ENCODE measurements at places on chromosomes 2 and 18.

DNA sequence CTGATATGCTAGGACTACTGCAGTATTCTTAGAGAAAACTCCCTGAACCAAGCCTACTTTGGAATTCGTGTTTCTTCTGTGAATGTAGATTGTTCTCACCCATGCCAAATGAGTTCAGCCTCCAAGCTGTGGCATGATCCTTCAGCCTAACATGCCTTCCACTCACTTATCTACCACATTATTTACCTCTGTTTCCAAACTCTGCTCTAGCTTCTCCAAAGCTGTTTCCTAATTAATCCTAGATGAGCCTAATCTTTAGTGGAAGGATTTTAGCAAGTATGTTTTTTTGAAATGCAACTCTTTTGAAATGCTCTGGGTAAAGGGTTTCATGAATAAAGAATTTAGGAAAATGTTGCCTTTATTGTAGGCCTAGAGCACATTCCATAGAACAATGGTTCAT lies 152.9 kb upstream of the MMADHC start:
- DNase-seq: no peak

DNA sequence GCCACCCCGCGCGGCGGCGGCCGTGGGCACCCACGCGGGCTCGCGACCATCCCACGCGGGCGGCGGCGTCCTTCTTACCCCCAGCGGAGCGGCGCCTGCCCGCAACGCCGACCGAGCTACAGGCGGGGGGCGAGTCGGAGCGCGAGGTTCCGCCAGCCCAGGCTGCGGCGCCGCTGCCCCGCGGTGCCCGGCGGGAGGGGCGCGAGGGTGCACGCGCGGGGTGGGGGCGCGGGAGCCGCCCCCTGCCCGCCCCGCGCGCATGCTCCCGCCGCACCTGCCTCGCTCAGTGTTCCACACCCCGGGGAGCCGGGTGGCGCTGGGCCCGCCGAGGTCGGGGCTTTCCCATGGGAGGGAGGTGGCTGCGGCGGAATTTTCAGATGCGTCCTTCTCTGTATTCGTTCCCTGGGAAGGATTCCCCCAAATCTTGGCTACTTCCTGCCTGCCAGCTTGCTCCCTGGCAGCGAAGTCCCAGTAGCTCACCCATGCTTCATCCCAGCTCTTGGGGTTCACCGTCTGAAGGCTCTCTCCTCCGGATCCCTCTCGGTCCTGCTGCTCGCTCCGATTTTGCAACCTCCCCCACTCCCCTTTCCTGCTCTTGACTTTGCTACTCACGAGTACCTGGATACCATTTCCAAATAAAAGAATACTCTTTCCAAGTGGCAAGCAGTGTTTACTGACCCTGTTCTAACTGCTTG lies at the start of gene L3MBTL4:
Gene L3MBTL4 (minus strand): TSS at position 189 of the 695 bp plus-strand sequence. CDS start 103,286 bp downstream, outside the sequence.
- no peak for DNase-seq

DNA sequence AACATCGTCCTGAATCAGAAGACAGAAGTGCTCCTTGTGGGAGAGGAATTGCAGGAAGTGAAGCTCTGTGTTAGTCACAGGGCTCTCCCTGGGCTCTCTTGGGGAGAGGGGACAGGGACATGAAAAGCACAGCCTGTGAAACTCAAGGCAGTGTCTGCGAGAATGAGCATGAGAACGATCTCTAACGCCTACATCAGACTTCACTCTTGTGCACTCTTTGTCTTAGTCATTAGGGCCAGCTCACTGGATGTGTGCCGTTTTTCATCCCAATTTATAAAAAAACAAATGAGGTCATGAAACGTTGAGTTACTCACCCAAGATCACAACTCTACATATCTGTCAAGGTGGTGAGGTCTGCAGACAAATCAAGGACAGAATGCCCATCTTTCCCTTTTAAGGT lies 27.0 kb upstream of the TWIST2 start:
- no peak for DNase-seq

DNA sequence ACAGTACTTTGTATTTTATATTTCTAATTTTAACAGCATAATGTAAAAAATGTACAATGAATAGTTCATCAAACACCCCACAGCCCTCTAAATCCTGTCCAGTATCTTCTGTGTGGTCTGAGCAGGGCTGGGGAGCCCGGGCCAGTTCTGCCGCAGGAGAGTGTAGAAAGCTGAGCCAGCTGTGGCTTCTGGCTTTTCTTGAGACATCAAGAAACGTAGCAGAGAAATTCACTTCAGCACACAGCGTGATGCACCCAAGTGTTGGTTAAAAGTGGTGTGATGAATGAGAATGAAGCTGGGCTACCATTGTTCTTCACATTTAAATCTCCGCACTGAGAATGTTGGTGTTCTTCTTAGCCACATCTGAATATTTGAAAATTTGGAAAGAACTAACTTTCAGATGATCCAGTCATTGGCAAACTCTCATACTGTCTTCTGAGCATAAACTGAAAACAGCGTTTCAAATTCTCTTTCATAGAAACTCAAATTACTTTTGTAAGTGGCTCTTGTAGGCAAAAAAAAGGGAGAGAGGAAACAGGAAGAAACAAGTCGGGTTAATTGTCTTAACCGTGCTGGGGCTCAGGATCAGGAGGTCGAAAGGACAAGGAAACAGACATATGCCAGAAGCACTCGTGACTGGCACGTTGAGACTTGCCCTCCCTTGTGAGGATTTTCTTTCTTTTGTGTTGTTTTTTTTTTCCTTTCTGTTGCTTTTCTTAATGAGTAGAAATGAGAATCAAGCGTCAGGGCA lies 23.4 kb upstream of the TMEM87B start:
- DNase-seq: no peak

DNA sequence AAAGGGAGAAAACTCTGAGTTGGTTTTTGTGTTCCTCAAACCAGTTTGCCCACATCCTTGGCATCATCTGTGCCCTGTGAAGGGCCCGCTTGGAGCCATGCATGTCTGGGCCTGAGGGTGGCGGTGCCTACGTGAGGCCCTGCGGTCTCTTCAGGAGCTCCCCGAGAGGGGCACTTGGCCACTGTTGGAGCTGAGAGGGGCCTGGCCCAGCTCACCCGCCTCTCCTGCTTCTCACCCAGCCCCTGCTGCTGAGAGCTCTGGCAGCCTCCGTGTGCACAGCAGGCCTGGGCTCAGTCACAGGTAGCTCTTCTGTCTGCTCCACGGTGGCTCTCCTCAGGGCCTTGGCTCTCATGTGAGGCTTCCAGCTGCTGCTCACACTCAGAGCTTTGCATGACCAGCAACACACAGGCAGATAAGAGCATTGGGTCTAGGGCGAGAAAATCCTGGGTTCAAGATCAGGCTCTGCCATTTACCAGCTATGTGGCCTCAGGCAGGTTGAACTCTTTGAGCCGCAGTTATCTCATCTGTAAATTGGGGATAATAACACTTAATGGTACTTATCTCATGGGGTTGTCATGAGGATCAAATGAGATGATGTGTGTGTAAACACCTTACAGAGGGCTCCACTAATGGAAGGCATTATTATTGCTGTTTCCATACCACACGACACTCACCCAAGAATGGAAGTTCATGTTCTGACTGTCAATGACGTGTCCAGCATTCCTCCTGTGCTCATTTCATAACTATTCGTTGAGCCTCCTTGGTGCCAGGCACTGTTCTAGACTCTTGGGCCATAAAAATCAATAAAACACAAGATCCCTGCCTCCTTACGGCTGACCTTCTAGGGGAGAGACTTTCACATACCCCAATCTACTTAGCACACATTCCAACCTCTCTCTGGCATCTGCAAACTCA lies 41.6 kb upstream of the PLB1 start:
- no peak for DNase-seq

GRCh38 chr18:36023336-36023735 lies 44.0 kb downstream of the RPRD1A start:
- DNase-seq: no peak

DNA sequence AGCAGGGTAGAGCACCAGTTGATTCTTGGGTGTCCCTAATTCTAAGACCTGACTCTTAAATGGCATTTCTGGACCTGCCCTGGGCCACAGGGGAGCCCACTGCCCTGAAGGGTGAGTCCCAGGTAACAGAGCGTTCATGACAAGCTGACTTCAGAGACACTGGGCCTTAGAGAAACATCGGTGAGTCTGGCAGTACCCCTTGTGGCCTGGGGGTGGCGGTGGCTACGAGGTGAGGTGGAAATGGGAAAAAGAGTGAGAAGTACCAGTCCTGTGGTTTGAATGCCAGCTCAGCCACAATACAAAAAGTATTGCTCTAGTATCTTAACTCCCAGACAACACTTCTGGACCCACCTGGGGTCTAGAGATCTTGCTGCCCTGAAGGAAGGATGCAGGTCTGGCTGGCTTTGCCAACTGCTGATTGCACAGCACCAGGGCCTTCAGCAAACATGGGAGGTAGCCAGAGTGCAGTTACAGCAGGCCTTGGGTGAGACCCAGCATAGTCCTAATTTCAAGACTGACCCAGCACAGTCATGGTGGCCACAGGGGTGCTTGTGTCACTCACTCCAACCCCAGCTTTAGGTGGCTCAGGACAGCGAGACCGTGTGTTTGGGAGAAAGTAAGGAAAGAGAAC lies 44.5 kb downstream of the USP34 start:
- no peak for DNase-seq

DNA sequence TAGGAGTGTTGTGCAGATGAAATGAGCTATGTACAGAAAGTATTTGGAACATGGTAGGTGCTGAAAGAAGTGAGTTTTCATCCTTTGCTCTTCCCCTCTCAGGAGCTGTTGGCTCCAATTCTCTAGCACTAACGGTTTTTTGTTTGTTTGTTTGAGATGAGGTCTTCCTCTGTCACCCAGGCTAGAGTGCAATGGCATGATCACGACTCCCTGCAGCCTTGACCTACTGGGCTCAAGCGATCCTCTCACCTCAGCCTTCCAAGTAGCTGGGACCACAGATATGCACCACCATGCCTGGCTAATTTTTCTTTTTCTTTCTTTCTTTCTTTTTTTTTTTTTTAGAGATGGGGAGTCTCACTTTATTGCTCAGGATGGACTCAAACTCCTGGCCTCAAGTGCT lies 12.8 kb downstream of the ABCG5 start:
- DNase-seq: no peak

DNA sequence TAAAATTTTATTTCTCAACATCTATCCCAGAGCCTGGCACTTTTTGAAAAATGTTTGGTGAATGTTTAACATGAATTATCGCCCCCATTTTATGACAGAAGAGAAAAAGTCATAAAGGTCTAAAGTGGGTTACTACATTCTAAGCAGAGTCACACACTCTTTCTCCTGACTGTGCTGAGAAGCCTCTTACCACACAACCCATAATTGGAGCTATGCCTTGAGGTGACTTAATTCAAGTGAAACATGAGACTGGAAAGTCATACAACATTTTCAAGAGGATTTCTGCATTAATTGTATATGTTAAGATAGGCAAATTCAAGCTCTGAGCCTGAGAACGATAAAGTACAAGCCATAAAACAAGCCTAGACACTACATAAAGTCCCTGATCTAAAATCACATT lies 3.1 kb upstream of the DSEL start:
- no peak for DNase-seq

GRCh38 chr2:144708626-144709025 lies 188.7 kb upstream of the ZEB2 start:
- DNase-seq: peak; percentile 33

- DNase-seq: no peak
Measured at GRCh38 chr2:15748736-15749323, 157.2 kb downstream of the DDX1 start.

- DNase-seq: no peak
Measured at GRCh38 chr2:127504552-127505430, 21.5 kb downstream of the IWS1 start.

DNA sequence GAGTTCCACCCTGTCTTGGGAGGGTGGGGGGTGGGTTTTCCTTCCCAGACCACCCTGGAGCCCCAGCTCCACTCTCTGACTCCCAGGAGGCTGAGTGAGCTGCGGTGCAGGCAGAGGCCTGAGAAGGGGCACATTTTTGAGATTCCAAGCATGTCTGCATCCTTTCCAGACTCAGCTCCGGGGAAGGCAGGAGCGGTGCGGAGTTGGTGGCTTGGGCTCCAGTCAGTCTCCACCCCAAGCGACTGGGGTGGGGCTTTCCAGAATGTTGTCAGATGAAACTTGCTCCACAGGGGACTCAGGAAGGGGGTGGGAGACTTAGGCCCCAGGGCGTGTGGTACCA lies 44.2 kb upstream of the HS6ST1 start:
- DNase-seq: no peak

DNA sequence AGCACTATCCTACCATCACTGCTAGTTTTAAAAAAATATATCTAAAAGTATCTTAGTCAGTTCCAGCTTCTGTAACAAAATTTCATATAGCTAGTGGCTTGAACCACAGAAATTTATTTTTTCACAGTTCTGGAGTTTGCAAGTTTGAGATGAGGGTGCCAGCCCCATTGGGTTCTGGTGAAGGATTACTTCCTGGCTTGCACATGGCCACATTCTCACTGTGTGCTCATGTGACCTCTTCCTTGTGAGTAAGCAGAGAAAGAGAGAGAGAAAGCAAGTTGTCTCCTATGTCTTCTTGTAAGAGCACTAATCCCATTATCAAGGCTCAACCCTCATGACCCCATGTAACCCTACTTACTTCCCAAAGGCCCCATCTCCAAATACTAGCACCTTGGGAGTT lies 158.9 kb downstream of the DOK6 start:
- DNase-seq: no peak

Measured in NCI-H1694 (cell line).